ENCODE measurements at places on chromosomes 16 and 17.

DNA sequence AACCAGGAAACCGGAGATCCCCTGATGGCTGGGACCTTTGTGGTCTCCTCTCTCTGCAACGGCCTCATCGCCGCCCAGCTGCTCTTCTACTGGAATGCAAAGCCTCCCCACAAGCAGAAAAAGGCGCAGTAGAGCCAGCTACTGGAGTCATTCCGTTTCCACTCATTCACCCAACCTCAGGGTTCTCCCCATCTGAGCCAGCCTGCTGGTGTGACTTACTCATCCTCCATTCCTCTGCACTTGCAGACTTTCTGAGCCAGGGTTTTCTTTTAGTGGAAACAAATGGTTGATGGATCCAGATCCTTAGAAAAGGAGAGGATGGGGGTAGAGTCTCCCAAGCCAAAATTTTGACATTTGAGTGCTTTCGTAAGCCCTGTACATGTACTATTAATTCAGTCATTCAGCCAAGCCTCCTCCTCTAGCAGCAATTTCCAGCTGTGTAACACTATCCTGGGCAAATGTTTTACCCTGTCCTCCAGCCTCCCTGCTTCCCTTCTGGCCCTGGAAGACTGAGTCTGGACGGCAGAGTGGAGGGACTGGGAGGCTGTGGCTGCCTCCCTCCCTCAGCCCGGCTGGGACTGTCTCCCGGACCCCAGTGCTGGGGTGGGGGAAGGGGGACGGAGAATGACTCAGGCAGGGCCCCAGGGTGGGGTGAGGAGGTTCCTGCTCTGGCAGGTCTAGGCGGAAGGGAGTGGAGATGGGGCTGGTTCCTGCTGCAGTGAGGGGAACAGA is 2.3 kb downstream of the SOX15 start:
- DNase-seq = no peak

GRCh38 chr17:2697611-2698162 is 13.9 kb downstream of the CLUH start:
- no peak for DNase-seq

DNA sequence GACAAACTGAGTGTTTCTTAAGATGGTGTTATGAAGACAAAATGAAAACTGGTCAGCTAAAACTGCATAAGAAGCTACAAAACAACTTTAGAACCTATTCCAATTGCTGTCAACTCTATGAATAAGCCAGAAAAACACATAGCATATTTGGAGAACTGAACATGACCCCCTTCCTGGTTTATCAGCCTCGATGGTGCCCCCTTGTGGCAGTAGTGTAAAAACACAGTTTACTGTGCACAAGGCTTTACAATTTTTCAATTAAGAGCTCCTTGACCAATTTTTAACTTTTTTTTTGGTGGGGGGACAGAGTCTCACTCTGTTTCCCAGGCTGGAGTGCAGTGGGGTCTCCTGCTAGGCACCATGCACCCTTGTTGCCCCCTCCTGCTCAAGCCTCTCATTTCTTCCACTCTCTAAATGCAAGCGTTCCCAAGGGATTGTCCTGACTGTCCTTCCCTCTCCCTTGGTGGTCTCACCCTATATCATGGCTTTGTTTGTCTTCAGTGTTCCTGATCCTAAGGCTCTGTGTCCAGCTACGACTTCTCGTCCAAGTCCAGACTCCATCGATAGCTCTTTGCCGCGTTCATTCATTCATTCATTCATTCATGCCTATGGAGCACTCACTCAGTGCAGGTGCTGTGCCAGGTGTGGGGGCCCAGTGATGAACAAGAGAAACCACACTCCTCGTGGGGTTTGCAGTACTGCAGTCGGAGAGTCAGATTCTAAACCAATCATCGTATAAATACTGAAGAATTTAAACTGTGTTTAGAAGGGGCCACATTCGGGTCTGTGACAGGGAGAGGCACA is 7.5 kb downstream of the EIF1 start:
- DNase-seq = peak; percentile 45

DNA sequence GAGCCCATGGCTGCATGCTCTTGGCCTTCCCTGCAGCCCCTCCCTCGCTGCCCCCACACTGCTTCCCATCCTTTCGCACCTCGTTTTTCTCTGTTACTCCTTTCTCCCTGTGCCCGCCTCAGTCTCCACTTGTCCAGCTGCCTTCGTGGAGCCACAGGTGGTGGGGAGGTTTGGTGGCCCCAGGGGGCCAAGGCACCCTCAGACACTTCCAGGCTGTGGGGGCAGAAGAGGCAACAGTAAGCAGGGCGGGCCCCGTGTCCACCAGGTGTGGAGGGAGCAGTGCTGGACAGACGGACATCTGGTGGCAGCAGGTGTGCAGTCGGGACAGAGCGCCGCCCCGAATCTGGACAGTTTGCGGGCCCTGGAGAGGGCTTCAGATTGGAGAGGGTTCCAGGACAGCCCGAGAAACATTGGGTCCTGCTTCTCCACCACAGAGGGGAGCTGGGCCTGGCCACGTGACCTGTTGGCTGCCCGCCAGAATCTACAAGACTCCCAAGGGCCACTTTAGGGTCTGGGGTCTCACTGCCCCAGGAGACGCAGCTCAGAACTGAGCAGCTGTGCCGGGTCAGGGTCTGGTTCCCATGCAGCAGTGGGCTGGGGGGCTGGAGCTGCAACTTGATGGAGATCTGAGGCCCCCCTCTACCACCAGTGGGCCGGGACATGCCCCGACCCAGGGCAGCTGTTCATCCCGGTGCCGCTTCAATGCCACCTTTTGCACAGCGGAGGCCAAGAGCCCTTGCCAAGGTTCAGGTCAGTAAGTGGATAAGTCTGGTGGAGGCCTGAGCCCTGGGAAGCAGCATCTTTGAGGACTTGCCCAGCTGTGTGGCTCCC is 22.8 kb downstream of the BAHCC1 start:
- no peak for DNase-seq

GRCh38 chr17:19285213-19285900 is 48.2 kb downstream of the EPN2 start:
- no peak for DNase-seq
